ENCODE measurements at places on chromosomes 1 and 21.

GRCh38 chr1:23163395-23163794, 5.3 kb downstream of the LUZP1 start:
- no peak for DNase-seq

- DNase-seq, result peak; percentile 42
These were observed 37.3 kb upstream of the IL10 start for GRCh38 chr1:206809504-206810084.

- no peak for DNase-seq
These were observed 2.8 kb downstream of the DHCR24 start for GRCh38 chr1:54884135-54884586.

DNA sequence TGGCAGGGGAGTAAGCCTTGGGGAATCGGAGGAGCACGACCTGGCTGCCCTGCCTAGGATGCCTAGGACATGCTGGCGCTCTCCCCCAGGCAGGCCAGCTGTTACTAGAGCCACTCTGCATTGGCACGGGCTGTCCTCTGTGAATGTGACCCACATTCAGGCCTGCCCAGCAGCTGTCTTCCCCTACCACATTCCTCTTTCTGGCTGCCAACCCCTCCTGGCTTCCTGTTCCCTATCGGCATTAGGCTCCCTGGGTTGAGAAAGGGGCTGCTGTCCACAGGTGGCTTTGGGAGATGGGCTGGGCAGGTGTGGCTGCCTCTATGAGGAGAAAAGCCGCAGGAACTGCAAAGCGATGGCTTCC, 2.3 kb upstream of the NFASC start:
- no peak for DNase-seq

DNA sequence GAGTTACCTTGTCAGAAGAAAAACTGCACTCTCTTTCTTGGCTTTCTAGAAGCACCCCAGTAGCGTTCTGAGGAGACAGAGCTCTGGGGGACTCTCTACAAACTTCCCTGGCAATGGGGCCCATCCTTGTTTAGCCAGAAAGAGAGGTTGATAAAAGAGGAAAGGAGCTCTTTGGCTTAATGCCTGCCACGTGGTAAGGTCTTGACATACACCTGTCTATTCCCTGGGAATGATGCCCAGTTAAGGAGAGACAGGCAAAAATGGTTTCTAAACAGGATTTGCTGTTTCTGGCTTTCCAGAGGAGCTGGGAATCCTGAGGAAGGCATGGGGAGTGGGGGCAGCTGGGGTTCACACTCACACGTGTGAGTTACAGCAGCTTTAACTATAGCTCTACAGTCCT, 30.2 kb upstream of the IL20 start:
- DNase-seq, result no peak

- no peak for DNase-seq
These were observed 161.5 kb downstream of the DNM3 start for GRCh38 chr1:172002725-172003345.

GRCh38 chr1:60963167-60963940, 119.0 kb upstream of the NFIA start:
- no peak for DNase-seq

GRCh38 chr1:51963592-51964308, 26.8 kb downstream of the RAB3B start:
- no peak for DNase-seq

DNA sequence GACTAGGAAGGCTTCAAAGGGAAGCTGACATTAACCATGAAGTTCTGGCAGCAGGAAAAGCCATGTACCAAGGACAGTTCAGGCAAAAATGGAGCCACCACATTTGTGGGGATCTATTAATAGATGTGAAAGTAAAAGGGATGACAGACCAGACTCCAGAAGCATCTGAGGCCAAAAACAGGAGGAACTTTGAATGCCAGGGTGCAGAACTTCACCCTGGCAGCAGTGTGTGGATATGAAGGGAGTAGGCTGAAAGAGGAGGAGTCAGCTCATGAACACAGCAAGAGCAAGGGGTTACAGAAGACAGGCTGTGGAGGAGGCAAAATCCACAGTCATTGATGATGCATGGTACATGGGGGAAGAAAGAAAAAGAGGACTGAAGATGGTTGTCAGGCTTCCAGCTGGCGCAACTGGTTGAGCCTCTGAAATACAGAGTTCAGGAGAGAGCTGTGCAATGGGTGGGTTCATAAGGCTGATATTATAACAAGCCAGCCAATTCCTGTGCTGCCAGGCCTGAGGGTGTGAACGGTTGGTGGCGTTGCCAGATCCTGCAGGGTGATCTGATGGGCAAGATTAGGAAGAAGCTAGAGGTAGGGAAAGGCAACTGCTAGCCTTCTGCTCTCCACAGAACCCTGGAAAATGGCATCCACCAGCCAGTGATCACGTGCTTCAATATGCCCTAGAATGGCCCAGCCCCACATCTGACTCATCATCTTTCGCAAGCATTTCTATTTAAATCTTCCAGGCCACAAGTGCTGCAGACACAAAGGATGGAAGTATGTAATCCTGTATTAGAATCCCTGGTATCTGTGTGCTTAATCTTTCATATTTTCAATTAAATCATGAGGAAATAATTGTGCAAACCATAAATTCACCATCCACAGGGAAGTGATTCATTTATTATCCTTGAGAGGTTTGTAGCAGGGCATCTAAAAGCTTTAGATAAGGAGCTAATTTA, 81.9 kb downstream of the SLC25A24 start:
- no peak for DNase-seq

- DNase-seq, result no peak
These were observed 93.5 kb downstream of the TTLL7 start for GRCh38 chr1:83905315-83905907.

DNA sequence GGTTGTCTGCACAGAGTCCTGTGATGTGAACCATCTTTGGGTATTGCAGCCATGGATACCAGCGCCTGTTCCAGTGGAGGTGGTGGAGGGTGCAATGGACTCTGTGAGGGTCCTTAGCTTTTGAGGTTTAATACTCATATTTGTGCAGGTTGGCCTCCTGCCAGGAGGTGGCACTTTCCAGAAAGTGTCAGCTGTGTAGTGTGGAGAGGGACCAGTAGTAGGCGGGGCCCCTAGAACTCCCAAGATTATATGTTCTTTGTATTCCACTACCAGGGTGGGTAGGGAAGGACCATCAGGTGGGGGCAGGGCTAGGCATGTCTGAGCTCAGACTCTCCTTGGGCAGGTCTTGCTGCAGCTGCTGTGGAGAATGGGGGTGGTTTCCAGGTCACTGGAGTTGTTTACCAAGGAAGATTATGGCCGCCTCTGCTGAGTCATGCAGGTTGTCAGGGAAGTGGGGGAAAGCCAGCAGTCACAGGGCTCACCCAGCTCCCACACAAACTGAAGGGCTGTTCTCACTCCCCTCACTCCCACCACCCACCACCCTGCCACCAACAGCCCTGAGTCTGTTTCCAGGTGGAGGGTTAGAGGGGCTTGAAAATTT, 31.2 kb upstream of the ZNF678 start:
- no peak for DNase-seq

GRCh38 chr1:36359911-36360550, 25.7 kb downstream of the STK40 start:
- no peak for DNase-seq

- DNase-seq, result no peak
These were observed 46.1 kb upstream of the SLC30A1 start for GRCh38 chr1:211625040-211625439.

DNA sequence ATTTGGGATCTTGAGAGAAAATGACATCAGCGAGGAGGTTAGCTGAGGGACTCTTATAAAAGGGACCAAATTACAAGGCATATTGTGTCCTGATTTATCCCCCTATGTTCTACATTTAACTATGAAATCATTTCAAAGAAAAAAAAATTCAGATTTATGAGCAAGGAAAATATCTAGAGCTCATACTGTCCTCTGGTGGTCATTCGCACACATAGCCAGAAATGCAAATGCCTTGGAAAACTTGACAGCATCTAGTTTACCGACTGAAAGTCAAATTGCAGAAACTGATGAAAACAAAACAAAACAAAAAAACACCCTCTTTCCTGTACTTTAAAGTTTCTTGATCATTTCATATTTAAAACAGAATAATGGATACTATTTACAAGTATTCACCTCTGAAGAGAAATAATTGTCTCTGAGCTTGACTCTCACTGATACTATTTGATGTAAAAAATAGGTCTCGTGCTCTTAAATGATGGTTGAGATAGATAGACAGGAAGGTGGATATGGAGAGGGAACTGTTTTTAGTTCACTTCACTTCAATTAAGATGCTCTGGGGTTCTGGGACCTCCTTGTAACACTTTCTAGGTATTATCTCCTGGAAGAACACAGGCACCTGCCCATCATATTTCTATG, 253.8 kb downstream of the PCP4 start:
- no peak for DNase-seq

- no peak for DNase-seq
These were observed 3.8 kb downstream of the ARV1 start for GRCh38 chr1:230982696-230983095.

DNA sequence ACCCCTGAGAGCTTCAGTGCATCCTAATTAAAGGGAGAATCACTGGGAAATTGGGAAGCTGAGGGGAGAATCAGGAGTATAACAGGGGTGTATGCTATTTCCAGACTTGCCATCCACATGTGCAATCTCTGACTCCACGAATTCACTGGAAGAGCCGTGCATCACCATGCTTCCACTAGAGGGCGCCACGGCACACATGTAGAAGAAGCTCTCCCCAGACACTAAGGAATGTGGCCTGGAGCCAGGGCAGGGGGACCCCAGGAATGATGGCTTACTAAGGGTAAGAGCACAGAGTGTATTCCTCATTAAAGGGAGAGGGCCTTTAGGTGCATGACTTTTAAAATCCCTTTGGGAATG, 81.5 kb downstream of the ABCA4 start:
- DNase-seq, result peak; percentile 39

DNA sequence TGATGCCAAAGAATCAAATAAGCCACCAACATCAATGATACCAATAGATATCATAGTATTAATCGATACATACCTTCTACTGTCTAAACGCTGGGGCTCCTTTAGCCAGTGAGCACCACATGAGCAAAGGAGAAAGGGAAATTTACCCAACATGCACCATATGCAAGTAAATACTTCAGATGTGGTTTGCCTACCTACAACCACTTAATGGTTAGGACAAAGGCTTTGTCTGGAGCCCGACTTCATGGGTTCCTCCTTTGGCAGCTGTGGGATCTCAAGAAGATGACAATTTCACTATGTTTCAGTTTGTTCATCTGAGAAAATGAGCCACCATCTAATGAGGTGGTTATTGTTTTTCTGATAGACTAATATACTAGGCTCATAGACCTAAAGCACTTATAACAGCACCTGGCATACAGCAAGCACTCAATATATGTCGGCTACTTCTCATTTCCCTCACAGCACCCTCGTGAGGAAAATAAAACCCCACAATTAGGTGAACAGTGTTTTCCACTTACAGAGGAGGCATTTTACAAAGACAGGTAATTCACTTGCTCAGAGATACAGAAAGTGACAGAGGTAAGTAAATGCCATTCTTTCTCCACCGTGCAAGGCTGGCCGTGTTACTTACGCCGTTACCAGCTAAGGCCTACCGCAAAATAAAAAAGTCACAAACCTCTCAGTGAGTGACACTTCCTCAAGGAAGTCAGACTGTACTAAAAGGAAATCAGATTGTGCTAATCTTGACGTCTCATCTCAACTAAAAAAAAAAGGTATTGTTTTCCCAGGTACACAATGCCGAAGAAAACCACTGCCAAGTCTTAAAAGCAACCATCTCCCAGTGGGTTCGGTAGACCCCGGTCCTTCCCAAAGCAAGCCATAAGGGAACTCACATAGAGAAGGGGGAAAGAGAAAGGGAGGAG, 1.6 kb downstream of the TTC13 start:
- DNase-seq, result peak; percentile 80

DNA sequence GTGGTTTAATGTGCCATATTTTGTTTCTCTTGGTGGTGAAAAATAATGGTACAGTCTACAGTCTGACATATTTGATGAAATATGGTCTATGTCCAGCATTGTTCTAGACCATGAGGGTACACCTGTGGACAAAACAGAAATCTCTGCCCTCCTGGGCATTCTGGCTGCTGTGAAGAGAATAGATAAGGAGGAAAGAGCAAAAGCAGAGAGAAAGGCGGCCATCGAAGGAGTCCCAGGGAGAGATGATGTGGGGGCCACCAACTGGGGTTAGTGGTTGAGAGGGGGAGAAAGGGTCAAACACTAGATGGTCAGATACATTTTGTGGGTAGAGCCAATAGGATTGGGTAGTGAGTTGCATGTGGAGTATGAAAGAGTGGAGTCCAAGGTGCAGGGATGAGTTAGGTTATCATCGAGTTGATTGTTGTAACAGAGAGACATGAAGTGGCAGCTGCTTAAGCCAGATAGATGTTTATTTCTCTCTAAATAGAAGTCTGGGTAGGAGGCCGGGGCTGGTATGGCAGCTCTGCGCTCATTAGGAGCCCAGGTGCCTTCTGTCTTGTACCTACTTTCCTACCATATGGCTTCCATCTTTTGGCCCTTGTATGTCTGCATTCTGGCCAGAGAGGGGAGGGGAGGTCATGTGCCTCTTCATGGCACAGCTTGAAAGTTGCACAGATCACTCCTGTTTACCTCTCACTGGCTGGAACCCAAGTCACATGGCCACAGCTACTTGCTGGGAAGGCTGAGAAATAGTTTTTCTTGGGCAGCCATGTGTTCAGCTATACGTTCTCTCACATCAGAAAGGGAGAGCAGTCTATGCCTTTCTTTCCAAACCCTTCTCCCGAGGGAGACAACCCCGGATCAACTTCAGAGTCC, 13.0 kb downstream of the UBE4B start:
- no peak for DNase-seq

DNA sequence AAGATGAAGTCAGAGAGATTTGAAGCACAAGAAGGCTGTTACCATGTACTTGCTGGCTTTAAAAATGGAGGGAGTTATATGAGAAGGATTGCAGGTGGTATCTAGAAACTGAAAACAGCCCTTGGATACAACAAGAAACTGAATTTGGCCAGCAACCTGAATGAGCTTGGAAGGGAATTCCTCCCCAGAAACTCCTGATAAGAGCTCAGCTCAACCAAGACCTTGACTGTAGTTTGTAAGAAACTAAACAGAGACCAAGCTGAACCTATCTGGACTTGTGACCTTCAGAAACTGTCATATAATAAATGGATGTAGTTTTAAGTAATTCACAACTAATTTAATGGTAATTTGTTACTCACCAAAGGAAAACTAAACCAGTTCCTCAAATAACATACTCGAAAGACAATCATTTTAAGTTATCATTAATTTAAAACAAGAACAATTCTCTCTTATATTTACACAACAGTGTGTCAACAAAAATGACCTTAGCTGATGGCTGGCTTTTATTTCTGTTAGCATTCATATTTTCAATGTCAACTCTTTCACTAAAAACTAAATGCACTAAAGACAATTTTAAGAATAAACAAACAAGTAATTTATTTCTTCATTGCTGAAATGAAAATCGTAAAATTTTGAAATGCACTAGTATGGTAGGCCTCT, 1218.4 kb upstream of the TMPRSS15 start:
- DNase-seq, result no peak

- no peak for DNase-seq
These were observed 93.6 kb downstream of the DYRK1A start for GRCh38 chr21:37460196-37460595.

- no peak for DNase-seq
These were observed 56.3 kb downstream of the MYOM3 start for GRCh38 chr1:24055681-24056080.

DNA sequence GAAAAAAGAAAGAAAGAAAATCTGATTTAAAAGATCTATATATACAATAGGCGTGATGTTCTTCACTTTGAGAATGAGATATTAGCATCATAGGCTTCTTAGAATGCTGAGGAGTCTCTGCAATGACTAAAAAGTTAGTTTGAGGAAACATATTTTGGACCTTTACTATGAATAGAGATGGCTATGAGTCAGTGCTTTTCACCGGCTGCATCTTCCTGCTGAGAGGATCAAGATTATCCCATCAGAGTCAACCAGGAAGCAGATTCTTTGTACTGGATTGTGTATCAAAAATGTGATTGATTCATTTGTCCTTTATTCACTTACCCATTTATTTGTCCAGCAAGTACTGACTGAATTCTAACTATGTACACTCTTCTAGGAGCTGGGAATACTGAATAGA, 144.2 kb downstream of the KCNK2 start:
- no peak for DNase-seq
